Naive B cell (primary cell): ENCODE measurements at places on chromosomes 12 and 14.

GRCh38 chr12:29552324-29552927, 54.9 kb upstream of the OVCH1 start:
- DNase-seq, result peak; percentile 28
- H3K27me3 ChIP-seq, result peaks cover 19% of the 10 kb centered on the region
- no peak overlapping the region for H3K4me3 ChIP-seq
- H3K4me1 ChIP-seq, result no peaks in the 10 kb centered on the region

DNA sequence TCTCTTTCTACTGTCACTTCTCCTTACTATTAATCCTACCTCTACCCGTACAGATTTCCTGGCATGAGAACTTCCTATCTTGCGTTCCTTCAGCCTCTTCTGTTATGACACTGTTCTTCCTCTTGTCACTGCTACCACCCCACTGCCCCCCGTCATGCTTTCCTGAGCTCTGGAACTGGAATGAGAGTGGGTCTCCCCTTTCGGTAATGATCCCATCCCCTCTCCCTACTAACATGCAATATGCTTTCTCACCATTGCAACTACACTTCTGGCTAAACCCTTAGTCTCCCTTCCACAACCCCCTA, 4.9 kb upstream of the AP1G2 start:
- DNase-seq, result no peak
- H3K27ac ChIP-seq, result peak overlapping the region; percentile 41
- H3K27me3 ChIP-seq, result peaks cover 45% of the 10 kb centered on the region
- peak overlapping the region; percentile 45 for H3K4me3 ChIP-seq
- H3K36me3 ChIP-seq, result no peaks in the 10 kb centered on the region

- no peak overlapping the region for H3K27ac ChIP-seq
- peaks cover 40% of the 10 kb centered on the region for H3K27me3 ChIP-seq
- no peaks in the 10 kb centered on the region for H3K36me3 ChIP-seq
- DNase-seq, result no peak
- H3K4me1 ChIP-seq, result no peaks in the 10 kb centered on the region
Measured at GRCh38 chr12:52566847-52567291, 6.8 kb downstream of the KRT74 start.

GRCh38 chr14:68569970-68570409, 222.9 kb downstream of the ZFP36L1 start:
- H3K4me3 ChIP-seq, result no peak overlapping the region
- peak overlapping the region; percentile 81 for H3K27ac ChIP-seq
- peaks cover 14% of the 10 kb centered on the region for H3K4me1 ChIP-seq
- DNase-seq, result no peak

DNA sequence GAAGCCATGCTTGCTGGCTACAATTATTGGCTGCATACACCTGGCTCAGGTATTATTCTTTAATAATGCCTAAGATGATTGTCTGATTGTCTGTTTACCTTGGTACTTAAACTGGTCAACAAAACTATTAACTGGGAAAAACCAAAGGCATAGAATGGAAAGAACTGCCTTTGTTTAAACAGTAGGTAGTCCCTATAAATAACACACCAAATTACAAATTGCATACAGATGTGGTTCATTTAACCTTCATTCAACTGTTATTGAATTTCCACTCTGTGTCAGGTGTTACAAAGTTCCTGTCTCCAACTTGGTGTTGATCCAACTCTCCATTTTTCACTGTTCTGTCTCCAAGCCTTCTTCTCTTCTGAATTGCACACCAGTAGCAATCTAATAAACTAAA, 79.8 kb upstream of the FSCB start:
- no peaks in the 10 kb centered on the region for H3K4me1 ChIP-seq
- H3K36me3 ChIP-seq, result no peaks in the 10 kb centered on the region
- H3K4me3 ChIP-seq, result no peak overlapping the region
- no peaks in the 10 kb centered on the region for H3K27me3 ChIP-seq

- H3K4me3 ChIP-seq, result no peak overlapping the region
- no peaks in the 10 kb centered on the region for H3K36me3 ChIP-seq
- DNase-seq, result no peak
- no peaks in the 10 kb centered on the region for H3K27me3 ChIP-seq
- peaks cover 4% of the 10 kb centered on the region for H3K4me1 ChIP-seq
Measured at GRCh38 chr12:32541754-32542374, 137.2 kb upstream of the DNM1L start.

DNA sequence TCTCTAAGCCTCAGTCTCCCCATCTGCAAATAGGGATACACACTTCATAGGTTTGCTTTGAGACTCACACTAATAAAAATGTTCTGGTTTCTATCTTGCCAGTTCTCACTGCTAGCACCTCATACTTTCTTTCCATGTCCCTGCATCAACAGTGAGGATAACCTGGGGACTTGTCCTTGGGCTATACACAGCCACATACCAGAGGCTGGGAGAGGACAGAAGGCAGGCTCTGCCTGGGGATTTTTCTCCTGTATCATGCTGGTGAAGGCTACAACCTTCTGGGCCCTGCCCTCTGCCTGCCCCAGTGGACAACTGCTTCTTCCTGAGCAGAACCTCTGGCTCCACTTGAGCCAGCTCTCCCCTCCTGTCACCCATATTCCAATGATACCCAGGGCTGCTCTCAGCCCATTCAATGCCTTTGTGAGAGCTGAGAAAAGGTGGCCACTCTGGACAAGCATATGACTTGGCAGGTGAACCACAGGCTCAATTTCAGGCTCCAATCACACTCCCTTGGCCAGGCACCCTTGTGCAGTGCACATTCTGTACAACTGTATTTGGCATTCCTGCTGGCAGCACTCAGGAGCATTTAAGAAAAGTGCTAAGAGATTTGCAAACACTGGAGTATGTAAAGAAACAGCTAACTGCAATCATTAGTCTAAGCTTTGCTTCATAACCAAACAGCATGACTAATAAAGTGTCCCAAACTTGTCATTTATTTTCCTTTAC, 135.8 kb upstream of the VRK1 start:
- no peak for DNase-seq
- H3K36me3 ChIP-seq, result peaks cover 13% of the 10 kb centered on the region
- no peak overlapping the region for H3K4me3 ChIP-seq
- H3K27me3 ChIP-seq, result peaks cover 50% of the 10 kb centered on the region
- peak overlapping the region; percentile 33 for H3K27ac ChIP-seq

GRCh38 chr12:12156828-12157227, 86.1 kb downstream of the BCL2L14 start:
- no peak overlapping the region for H3K27ac ChIP-seq
- H3K36me3 ChIP-seq, result no peaks in the 10 kb centered on the region
- no peaks in the 10 kb centered on the region for H3K27me3 ChIP-seq
- no peak overlapping the region for H3K4me3 ChIP-seq
- H3K4me1 ChIP-seq, result no peaks in the 10 kb centered on the region

DNA sequence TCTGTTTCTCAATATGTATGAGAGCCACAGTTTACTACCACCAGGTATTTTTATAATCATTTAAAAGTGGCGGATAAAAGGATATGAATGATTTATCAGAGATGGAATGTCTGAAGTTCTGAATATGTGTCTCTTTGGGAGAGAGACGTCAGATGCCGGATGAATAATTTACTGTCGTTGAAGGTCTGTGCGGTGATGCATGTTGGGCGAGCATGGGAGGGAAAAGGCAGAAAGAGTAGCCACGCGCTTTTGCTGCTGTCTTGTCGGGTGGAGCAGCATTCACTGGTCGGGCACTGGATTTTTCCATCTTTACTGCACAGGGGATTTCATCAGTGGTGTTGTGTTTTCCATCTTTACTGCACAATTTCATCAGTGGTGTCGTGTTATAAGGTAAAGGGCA, 65.6 kb downstream of the SYNE2 start:
- H3K36me3 ChIP-seq, result no peaks in the 10 kb centered on the region
- no peak overlapping the region for H3K27ac ChIP-seq
- no peaks in the 10 kb centered on the region for H3K27me3 ChIP-seq
- H3K4me3 ChIP-seq, result no peak overlapping the region

DNA sequence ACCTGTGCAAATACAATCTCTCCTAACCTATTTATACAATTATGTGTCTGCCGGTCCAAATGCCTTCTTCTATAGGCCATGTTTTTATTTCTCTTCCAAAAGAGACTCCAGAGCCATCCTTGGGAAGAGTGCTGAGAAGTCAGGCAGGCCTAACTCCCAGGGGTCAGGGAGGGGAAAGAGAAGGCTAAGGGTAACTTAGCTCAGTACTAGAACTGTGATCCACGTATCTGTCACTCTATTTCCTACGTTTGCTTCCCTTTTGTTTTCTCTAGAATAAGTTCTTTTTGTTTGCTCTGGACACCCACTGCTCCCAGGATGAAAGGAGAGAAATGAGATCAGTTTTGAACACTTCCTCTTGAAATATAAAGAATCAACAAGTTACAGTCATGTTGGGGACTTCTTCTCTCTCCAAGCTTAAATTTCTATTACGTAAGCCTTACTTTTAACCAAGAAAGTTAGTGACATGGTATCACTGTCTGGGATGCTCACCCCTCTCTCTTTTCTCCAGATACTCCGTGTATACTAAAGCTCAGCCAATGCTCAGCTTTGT, 79.2 kb downstream of the DAD1 start:
- H3K4me1 ChIP-seq, result peaks cover 71% of the 10 kb centered on the region
- DNase-seq, result no peak
- H3K36me3 ChIP-seq, result peaks cover 6% of the 10 kb centered on the region
- H3K27ac ChIP-seq, result no peak overlapping the region
- H3K4me3 ChIP-seq, result no peak overlapping the region

DNA sequence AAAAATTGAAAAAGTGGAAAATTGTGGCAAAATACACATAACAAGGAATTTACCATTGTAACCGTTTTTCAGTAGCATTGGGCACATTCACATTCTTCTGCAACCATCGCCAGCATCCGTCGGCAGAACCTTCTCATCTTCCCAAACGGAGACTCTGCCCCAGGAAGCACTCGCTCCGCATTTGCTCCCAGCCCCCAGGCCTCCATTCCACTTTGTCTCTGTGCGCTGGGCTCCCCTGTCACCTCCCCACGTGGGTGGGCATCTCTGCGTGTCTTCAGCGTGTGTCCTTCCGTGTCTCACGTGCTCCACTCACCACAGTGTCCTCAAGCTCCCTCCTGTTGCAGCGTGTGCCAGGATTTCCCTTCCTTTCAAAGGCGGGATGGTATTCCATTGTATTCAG, 9.9 kb downstream of the GPR132 start:
- H3K27ac ChIP-seq, result peak overlapping the region; percentile 8
- no peak for DNase-seq
- H3K36me3 ChIP-seq, result peaks cover 20% of the 10 kb centered on the region
- peaks cover 22% of the 10 kb centered on the region for H3K4me1 ChIP-seq
- no peak overlapping the region for H3K4me3 ChIP-seq
- no peaks in the 10 kb centered on the region for H3K27me3 ChIP-seq

DNA sequence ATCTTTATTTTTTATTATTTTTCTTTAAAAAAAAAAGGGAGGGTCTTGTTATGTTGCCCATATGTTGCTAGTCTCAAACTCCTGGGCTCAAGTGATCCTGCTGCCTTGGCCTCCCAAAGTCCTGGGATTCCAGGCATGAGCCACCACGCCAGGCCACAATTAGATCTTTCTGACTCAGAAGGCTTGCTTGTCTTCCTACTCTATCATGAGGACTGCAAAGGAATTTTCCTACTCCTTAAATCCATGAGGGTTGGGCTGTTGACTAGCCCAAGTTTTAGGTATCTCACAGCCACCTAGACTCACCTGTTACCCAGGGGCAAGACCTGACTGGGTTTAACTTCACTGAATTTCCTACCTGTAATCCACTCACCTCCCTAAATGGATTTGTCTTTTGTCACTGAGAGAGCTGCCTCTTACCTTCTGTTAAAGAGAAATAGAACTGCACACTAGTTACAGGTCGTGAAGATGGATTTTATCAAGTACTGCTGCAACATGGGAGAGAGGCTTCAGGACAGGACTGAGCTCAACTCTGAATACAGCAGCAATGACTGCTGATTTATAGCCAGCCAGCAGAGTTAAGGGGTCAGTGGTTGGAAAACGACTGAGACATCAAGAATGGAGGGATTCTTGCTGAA, 72.3 kb downstream of the B4GALNT3 start:
- no peak overlapping the region for H3K27ac ChIP-seq
- no peaks in the 10 kb centered on the region for H3K4me1 ChIP-seq
- H3K27me3 ChIP-seq, result peaks cover 5% of the 10 kb centered on the region
- H3K36me3 ChIP-seq, result peaks cover 11% of the 10 kb centered on the region

- no peak overlapping the region for H3K4me3 ChIP-seq
- H3K36me3 ChIP-seq, result no peaks in the 10 kb centered on the region
- DNase-seq, result no peak
- H3K27ac ChIP-seq, result no peak overlapping the region
Measured at GRCh38 chr14:24425704-24426103, 3.8 kb downstream of the CBLN3 start.

DNA sequence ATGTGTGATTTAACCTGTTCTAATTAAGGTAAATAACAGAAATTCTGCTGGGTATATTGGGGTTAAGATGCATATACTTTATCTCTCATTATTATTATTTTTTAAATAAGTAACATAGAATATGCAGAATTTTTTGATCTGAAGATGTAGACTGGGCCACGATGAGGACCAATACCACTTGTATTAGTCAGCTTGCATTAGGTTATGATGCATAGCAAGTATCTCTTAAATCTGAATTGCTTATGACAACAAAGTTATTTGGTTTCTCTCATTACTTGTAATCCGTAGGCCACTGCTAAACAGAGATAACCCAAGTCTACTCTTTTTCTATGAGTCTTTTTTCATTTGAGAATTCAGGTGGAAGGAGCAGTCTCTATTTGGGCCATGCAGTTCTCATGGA, 145.5 kb upstream of the NOVA1 start:
- no peak for DNase-seq
- no peak overlapping the region for H3K4me3 ChIP-seq
- H3K4me1 ChIP-seq, result no peaks in the 10 kb centered on the region

- H3K27ac ChIP-seq, result no peak overlapping the region
- DNase-seq, result no peak
- peaks cover 6% of the 10 kb centered on the region for H3K27me3 ChIP-seq
- no peaks in the 10 kb centered on the region for H3K36me3 ChIP-seq
Measured at GRCh38 chr14:61328626-61329262, 7.4 kb downstream of the PRKCH start.

GRCh38 chr12:80681-81190, 14.2 kb downstream of the IQSEC3 start:
- no peak overlapping the region for H3K27ac ChIP-seq
- H3K4me3 ChIP-seq, result no peak overlapping the region
- peaks cover 75% of the 10 kb centered on the region for H3K27me3 ChIP-seq
- no peak for DNase-seq

DNA sequence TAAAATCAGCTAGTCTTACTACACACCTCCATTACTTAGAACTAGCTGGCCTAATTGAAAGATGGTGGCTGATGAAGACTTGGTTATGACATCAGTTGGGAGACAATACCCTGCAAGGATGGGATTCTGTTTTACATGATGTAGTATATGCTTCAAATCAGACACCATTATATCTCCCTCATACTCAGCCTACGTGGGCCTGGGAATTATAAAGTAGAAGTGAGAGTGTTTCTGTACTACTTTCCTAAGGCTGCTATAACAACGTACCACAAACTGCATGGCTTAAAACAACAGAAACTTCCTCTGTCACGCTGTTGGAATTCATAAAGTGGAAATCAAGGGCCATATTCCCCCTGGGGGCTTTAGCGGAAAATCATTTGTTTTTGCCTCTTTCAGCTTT, 190.4 kb downstream of the PAH start:
- no peak overlapping the region for H3K4me3 ChIP-seq
- peaks cover 15% of the 10 kb centered on the region for H3K4me1 ChIP-seq
- H3K27ac ChIP-seq, result no peak overlapping the region
- no peaks in the 10 kb centered on the region for H3K27me3 ChIP-seq
- H3K36me3 ChIP-seq, result no peaks in the 10 kb centered on the region

DNA sequence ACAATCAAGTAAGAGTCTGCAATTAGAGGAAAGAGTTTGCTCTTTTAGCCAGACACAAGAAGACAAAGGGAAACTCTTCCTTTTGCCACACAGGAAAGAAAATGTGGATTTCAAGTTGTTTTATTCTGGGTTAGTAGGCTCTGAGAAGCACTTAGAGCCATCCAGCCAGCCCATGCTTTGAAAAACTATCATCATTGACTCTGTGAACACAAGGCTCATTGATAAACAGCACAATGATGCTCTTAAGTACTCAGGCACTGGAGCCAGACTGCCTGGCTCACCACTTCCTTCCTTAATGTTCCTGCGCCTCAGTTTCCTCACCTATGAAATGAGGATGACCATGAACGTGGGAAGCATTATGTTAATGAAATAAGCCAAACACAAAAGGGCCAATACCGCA, 150.2 kb upstream of the EEA1 start:
- DNase-seq, result no peak
- peaks cover 4% of the 10 kb centered on the region for H3K27me3 ChIP-seq
